ENCODE measurements at places on chromosomes 3 and 15.

DNA sequence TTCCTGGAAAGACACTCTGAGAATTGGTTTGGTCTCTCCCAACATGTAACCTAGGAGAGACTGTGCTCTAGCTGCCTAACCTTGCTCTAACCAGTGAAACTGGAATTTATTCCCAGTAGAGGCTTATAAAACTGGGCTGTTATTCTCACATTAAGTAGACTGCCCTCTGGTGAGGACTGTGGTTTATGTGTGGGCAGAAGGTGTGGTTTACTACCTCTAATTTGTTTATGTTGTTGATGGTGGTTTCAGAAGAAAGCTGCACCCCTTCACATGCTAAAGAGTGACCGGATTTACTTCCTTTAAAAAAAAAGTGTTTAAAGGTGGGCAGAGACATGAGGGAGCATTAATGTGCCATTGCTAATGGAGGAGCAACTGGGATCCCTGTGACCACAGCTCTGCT is 273.2 kb downstream of the MECOM start:
- DNase-seq, result no peak

GRCh38 chr3:164453714-164454113 is 624.6 kb downstream of the SI start:
- DNase-seq, result no peak

- no peak for DNase-seq
Measured at GRCh38 chr3:38148311-38148882, 9.9 kb downstream of the MYD88 start.

DNA sequence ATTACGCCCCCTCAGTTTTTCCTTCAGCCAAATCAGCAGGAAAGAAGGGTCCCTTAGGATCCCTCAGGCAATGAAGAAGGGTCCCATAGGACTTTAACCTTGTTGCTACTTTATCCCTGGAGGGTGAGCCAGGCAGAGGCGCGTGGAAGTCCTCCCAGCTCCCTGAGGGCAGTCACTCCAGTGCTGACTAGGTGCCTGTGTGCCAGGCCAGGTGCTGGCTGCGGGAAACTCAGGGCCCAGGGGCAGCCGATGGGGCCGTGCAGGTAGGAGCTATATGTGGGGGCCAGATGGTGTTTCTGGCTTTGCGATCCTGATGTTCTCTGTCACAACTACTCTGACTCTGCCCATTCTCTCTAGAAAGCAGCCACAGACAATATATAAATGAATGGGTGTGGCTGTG is 42.8 kb upstream of the IQSEC1 start:
- no peak for DNase-seq

DNA sequence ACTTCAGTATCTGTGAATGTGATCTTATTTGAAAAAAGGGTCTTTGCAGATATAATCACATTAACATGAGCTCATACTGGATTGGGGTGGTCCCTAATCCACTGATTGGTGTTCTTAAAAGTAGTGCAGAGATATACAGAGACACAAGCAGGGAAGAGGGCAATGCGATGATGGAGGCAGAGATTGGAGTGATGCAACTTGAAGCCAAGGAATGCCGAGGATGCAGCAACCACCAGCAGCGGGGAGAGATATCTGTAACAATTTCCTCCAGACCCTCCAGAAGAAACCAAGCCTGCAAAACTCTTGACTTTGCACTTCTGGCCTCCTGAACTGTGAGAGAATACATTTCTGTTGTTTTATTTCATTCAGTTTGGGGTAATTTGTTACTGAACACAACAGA is 171.0 kb upstream of the MBNL1 start:
- DNase-seq, result no peak

DNA sequence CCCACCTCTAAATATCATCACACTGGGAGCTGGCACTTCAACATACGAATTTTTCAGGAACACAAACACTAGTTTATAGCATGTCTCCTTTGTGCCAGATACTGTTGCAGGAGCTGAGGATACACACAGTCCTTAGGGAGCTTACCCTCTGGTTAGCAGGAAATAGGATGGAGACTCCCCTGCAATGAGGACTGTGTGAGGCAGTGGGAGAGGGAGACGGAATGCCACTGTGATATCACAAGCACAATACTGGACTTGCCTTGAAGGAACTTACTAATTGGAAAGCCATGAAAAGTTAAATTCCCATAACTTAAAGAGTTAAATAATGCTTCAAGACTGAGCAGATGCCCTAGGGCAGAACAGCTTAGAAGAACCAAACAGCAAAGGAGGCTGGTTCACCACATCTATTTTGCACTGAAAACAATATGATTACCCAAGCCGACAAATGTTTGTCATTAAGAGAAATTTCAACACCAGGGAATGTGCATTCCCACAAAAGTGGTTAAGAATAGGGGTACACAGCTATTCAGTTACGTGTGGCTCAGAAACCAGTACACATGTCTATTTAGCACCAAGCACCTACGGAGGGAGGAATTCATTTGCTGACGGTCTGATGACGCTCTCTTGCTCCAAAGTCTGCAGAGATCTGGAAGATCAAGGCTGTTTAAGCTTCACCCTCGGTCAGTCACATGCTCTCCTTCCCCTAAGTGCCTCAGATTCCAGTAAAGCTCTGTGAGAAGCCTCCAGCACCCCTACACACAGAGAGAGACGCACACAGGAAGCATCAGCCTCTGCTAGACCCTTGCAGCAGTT is 5.2 kb downstream of the TBC1D2B start:
- peak; percentile 53 for DNase-seq

DNA sequence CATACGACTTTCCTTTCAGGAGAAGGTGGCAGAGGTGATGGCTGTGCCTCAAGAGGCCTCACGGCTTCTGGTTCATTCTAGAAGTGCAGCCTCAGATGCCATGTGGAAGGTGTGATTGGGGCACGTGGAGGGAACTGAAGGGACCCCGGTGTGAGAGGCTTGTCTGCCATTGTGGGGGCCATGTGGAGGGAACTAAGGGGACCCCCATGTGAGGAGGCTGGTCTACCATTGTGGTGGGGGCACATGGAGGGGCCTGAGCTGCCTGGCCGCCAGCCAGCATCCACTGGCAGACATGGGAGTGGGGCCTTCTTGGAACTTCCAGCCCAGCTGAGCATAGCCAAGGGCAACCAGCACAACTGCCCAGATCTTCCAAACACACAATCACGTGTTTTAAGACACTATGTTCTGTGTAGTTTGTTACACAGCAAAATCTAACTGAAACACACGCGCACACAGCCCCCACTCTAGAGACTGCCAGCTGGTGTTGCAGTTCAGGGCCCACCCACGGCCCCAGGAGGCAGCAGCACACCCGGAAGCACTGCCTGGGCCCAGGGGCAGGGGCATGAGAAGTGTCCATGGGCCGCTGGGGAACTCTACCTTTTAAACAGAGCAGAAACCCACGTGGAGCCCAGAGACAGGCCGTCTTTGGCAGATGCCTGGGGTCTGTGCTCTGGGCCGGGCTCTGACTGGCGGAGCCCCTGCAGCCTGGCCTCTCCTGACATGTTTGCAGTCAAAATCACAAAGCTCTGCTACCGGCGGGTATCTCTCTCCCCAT is 66.8 kb downstream of the IQSEC1 start:
- no peak for DNase-seq

DNA sequence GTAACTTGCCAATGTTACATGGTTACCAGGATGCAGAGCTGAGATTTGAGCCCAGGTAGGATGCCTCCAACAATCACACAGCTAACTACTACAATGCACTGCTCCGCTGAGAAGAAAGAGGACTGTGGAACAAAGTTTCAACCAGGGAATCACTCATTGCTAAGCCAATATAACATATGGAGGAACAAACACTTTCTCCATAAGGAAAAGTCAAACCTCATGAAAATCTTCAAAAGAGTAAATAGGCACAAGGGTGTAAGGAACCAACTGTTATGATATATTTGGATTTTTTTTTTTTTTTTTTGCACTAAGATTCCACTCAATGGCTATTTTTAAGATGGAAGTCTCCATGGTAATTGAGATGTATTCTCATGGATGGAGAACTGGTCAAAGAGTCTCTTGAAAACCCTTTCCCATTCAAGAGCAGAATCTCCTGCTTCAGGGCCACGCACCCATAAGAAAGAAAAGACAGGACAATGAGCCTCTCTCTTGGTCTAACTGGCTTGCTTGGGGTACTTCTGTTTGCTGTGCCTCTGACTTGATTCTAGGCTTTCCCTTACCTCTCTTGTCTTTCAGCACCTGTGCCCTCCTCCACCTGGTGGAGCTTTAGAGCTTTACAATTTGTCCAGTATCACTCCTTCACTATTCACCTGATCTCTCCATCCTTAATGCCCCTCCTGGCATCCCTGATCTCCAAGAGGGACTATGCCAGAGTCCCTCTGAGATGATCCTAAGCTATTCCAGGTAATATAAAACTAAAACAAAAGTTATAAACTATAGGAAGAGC is 252.8 kb downstream of the NTRK3 start:
- DNase-seq, result no peak

DNA sequence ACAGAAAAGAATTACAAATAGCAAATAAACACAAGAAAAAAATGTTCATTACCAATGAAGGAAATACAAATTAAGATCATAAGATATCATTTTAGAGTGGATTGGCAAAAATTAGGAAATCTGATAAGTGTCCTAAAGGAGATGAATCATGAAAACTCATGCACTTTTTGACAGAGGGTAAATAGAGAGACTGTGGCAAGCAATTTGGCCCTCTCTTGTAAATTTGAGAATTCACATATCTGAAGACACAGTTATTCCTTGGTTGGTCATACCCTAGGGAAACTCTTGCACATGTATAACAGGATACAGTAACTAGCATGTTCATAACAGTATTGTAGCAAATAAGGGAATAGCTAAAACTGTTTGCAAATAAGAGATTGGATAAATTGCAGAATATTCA is 246.0 kb upstream of the GADL1 start:
- no peak for DNase-seq

DNA sequence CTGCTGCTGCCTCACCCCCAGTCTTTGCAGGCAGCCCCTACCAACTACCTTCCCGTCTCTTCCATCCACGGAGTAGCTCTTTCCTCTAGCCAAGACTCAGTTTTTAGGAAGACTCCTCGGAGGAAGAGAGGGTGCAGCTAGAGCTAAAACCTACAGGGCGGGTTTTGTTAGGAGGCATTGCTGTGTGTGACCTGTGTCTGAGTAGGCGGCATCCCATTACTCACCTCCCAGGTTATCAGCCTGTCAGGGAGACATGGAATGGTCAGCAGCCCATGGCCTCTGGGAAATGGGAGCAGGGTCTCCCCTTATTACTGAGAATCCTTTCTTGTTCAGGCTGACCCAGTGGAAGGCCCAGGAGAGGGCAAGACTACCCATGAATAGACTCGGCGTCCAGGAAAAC is 43.8 kb upstream of the FGD5 start:
- DNase-seq, result peak; percentile 2

GRCh38 chr3:4786431-4786830 is 192.8 kb upstream of the BHLHE40 start:
- DNase-seq, result no peak

DNA sequence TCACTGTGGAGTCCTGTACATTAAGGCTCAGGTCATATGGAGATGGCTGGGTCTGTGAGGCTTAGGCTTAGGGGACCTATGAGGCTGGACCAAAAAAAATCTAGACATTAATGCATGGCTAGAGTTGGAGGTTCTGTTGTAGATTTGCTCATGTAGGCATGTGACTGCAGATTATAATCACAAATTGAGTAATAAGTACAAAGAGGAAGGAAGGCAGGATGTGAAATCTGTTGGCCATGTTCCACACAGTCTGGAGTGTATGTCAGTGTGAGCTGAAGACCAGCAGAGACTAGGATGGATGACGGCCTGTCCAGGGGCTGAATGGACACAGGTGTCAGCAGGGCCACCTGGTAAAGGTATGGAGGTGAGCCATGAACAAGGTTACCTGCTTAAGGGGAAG is at the start of gene ST3GAL6:
Gene ST3GAL6 (plus strand): TSS at position 265 of the 400 bp plus-strand sequence. CDS start 5,101 bp downstream, outside the sequence.
- DNase-seq, result no peak

- DNase-seq, result no peak
Measured at GRCh38 chr3:128341659-128342395, 124.9 kb downstream of the DNAJB8 start.

DNA sequence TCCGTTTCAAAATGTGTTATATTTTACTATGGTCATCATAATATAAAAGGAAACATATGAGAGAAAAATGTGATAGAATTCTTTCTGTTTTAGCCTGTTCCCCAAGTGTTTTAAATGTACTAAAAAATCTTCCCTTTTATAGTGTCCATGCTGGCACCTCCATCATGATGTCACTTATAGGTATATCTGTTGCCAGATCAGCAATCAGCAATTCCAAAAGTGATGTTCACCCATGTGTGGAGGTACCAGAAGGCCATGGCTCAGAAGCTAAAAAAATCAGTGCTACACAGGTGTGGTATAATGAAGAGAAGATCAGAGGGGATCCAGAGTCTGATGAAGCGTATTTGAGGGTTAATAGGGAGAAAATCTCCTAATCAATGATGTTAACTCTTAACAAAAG is 1.1 kb upstream of the GPR15 start:
- no peak for DNase-seq

DNA sequence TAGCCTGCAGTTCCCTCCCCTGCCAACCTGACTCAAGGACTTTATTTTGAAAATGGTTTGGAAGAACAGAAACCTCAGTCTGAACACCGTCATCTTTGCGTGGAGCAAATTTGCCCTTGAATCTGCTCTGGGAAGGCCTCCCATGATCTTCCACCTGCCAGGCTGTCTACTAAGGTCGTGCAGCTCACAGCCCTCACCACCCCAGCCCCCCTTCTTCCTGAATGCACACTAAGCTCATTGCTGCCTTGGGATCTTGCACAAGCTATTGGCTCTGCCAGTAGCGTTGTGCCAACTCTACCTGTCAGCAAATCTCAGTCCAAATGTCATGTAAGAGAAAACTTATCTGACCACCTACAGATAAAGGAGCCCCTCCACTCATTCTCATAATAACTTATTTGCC is 141.5 kb downstream of the USP13 start:
- DNase-seq, result no peak

GRCh38 chr3:58630076-58630709 is 36.4 kb downstream of the FAM3D start:
- DNase-seq, result peak; percentile 70

DNA sequence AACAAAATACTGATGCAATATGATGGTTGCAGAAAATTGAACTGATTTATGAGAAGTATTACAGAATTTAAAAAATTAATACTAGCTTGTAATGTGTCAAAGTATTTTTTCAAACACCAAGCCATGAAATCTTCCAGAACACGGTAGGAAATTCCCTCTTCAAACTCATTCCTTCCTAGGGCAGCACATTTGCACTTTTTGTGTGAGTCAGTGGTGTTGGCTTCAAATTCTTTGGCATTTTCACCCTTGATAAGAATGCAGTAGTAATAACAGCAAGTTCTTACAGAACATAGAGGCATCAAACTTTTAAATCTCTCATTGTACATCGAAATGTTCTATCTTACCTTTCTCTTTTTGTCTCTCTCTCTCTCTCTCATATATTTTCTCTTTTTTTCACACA is 191.8 kb downstream of the CGGBP1 start:
- no peak for DNase-seq

- no peak for DNase-seq
Measured at GRCh38 chr3:180683816-180684215, 4.5 kb upstream of the CCDC39 start.

DNA sequence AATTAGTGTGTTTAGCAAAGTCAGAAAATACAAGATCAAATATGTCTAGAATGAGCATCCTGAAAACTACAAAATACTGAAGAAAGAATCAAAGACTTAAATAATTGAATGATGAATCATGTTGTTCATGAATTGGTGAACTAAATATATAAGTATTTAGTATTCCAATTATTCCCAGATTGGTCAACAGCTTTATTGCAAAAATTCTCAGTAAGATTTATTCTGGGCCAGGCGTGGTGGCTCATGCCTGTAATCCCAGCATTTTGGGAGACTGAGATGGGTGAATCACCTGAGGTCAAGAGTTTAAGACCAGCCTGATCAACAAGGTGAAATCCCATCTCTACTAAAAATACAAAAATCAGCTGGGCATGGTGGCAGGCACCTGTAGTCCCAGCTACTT is 250.0 kb upstream of the NECTIN3 start:
- DNase-seq, result no peak

- no peak for DNase-seq
Measured at GRCh38 chr3:193333229-193333628, 45.3 kb downstream of the ATP13A5 start.

All from ovary (tissue), 10 donors.